ENCODE measurements at places on chromosomes 7 and 10.

DNA sequence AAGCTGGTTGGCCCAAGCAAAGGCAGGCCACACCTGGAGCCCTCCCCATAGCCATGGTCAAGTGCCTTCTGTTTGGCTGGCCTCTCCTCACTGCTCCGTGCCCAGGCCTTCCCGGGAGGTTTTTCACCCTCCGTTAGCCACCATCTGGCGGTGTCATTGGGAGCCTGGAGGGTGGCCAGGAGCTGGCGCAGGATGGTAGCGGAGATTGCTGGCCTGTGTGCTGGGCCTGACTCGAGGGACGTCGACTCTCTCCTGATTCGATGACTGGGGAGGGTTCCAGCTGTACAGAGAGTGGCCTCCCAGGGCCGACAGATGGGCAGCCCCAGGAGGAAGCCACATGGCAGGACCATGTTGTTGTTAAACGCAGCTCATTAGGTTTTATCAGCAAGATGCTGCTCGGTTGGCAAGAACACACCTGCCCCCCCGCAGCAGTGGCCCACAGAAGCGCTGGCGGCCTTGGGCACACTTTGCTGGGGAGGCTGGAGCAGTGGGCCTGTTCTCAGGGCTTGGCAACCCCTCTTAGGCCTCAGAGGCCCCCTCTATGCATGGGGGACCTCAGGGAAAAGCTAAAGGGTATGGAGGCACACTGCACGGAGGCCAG lies 64.0 kb upstream of the CACUL1 start:
- DNase-seq, result no peak

DNA sequence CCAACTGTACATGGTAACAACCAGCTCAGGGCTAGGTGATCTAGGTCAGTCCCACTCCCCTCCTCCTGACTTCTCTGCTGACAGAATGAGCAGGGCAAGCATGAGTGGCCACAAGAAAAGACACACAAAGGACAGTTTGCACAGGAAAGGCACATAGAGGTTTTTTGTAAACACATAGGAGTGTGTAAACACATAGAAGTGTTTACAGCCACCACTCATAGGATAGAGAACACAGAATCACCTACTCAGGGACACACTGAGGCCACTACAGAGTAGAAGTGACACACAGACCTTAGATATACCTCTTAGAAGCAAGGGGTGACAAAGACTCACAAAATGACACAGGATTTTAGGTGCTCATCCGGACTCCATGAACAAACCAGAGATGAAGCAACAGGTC lies 19.0 kb downstream of the NUDCD3 start:
- DNase-seq, result no peak

GRCh38 chr7:49660976-49661375 lies 112.5 kb upstream of the VWC2 start:
- DNase-seq, result no peak

- DNase-seq, result no peak
Observed at GRCh38 chr10:131099028-131099726, 212.3 kb downstream of the TCERG1L start.

DNA sequence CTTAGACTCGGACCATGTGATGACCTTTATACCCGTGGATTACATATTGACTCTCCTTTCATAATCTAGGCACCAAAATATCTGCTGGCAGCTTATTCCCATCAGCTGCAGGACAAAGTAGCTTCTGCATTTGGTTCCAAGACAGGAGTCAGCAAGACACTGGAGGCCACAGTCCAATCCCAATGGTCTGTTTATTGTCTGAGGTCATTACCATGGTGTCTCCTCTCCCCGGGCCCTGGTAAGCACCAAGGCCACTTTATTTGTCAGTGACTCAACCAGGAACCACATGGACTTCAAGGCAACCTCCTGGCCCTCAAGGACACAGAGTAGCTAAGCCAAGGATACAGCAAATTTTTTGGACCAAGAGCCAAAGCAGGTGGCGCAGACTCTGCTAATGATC lies 36.1 kb downstream of the KCNMA1 start:
- no peak for DNase-seq

GRCh38 chr7:32583791-32584190 lies 88.5 kb downstream of the AVL9 start:
- no peak for DNase-seq

DNA sequence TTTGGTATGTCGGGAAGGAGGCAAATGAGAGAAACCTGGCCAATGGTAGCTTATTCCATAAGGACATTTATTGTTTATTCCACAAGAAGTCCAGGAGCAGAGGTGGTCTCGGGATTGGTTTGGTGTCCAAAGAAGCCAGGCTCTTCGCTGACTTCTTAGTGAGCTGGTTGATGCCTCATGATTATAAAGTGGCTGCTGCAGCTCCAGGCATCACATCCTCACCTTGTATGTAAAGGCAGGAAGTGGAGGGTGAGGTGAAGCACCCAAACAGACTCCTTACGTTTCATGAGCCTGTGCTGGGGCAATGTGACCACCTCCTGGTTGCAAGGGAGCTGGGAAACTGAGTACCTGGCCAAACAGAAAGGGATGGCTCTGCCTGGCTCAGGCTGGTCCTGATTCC lies 92.4 kb downstream of the MYL10 start:
- DNase-seq, result no peak

DNA sequence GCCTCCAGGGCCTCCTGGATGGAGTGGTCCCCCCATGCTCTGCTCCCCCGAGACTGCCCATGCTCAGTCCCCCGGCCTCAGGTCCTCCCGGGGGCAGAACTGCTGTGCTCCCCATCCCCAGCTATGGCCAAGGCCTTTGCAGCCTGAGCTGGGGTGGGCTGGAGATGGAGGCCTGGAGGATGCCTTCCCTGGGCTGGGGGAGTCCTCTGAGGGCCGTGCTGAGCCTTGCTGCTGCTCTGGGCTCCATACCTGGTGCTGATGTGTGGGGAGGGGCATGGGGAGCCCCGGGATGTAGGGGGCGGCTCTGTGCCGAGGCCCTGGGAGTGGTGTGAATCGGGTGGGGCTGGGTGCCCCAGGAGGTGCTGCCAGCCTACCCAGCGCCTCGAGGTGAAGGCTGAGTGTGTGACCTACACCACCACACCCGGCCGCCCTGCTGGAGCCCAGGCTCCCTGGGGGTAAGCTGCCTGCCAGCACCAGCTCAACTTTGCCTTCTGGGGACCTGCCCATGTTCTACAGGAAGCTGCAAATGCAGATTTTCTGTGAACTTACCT lies 109.5 kb downstream of the UNCX start:
- DNase-seq, result no peak

DNA sequence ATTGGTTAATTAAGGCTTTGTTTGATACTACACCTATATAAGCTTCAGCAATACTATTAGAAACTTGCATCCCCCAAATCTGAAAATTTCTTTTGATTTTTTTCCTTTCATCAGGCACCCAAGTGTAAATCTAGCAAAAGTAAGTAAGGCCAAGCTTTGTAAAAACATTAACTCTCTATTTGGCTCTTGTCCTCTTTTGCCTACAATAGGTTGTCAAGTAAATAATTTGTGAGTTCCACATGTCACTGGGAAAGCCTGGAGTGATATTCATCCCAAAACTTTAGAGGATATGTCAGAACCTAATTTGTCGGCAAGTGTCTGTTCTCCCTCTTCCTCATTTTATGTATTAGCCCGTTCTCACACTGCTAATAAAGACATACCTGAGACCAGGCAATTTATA lies 492.4 kb downstream of the IPMK start:
- DNase-seq, result no peak

- DNase-seq, result no peak
Observed at GRCh38 chr10:35391153-35391953, 55.0 kb downstream of the CCNY start.

DNA sequence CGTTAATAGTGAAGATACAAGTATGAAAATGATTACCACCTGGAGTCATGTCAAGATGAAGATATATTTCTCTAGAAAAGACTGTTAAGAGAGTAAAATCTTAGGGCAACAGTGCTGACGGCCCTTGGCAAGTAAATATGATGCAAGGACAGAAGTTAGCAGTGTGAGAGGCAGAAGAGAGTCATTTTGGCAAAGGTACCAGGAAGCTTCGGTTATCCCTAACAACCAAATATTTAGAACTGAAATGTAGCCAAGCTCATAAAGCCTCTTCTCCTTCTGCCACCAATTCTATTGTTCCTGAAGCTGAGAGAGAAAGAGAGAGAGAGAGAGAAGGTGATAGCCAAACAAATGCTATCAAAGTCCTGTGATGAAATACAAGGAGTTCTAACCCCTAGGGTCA lies 109.6 kb downstream of the MACC1 start:
- no peak for DNase-seq

- no peak for DNase-seq
Observed at GRCh38 chr7:13307040-13307439, 619.6 kb downstream of the ARL4A start.

DNA sequence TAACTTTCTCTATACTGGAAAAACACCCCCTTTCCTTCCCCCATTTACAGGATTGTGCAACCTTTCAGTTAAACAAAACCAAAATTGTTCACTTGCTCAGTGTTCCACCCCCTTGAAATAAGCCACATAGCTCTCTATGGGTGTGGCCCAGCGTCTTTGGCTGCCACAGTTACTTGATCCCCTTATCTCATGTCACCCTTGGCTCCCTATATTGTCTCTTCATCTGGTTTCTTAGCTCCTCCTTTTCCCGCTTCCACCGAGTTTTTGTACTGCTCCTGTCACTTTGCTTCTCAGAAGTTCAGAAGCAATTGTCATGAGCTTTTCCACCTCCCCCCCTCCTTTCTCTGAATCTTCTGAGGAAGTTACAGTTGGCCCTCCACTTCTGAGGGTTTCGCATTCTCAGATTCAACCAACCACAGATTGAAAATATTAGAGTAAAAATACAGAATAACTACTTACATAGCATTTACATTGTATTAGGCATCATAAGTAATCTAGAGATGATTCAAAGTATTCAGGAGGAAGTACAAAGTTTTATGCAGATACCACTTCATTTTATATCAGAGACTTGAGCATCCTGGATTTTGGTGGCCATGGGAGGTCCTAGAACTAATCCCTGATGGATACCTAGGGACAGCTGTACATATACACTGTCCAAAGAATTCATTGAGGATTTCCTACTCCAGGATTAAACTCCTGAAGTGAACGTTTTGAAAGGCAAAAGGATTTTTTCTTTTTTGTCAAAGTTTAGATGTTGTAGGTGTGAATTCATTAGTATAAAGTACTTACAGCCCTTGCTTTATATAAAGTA lies 60.4 kb downstream of the ADD3 start:
- no peak for DNase-seq

GRCh38 chr7:106812027-106812643 lies 52.9 kb upstream of the PIK3CG start:
- no peak for DNase-seq

DNA sequence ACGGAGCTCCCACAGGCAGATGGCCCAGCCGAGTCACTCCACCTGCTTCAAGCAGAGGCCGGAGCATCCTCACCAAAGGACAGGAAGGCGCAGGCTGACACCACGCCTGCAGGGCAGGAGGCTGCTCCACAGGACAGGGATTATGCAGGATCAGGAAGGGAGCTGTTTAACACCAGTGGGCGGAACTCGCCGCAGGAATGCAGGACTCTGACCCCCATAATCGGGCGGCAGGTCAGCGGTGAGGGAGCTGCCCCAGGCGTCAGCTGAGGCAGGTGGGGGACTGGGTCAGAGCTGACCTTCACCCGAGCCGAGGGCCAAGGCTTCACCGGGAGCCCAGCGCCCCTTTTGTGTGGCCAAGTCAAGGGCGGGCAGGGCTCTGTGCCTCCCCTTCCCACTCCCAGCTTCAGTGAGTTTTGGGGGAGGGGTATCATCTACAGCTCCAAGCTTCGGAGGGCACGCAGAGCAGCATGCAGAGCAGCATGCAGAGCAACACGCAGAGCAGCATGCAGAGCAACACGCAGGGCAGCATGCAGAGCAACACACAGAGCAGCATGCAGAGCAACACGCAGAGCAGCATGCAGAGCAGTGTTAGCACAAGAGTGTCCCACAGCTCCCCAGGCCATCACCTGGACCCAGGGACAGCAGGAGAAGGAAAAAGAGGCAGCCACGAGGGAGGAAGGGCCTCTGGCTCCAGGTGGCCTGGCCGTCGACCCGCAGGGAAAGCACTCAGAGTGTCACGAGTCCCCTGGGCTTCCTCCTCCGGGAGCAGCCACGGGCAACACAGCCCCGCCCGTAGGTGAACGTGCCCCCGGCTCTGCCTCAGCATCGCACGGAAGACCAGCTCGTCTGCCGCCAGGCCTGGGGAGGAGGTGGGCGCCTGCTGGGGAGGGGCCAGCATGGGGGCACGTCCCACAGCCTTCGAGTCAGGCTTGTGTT lies 151.7 kb upstream of the PPP2R2D start:
- no peak for DNase-seq

DNA sequence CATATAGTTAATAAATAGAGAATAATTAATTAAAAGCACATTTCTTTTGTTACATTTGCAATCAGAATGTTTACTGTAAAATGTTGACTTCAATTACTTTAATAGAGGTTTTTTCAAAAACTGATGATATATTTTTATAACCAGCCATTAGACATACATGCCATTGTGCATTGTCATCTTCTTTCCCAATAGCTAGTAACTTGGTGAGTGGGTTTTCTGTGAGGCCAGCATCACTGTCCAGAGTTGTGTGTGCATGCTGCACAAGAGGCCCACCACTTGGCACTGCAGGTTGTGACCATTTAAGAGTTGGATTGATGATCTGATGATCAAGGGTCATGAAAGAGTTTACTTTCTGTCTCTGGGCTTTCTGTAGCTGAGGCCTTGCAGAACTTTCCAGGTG lies 46.5 kb downstream of the TFEC start:
- DNase-seq, result no peak

DNA sequence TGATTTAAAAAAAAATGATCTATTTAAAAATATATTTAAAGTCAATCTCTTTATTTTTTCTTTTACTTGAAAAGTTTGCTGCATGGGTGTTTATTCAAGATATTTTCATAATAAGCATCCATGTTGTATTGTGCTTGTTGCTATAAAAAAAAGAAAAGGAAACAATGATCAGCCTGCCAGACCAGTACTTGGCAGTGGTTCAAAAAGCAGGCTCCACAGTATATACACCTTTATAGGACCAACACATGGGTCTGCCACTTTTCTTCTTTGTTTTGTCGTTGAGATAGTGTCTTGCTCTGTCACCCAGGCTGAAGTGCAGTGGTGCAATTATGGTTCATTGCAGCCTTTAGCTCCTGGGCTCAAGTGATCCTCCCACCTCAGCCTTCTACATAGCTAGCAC lies 228.0 kb downstream of the TWIST1 start:
- no peak for DNase-seq

DNA sequence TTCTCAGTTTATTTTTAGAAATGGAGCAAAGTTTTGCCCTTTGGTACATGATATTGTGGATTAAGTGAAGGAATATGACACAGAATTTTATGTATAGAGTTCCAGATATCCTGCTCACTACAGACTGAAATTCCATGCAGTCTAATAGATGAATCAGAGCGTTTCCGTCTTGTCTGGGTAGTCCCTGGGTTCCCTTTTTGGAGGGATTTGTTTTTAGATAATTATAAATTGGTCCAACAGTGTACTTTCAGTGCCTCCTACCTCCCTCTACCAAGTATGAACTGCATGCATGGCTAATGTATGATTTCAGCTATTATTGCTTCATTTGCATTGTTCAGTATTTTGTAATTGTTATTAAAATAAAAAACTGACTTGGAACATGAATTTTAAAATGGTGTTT lies 74.4 kb downstream of the SEPTIN7 start:
- DNase-seq, result no peak

GRCh38 chr7:155788616-155789000 lies 23.7 kb downstream of the SHH start:
- DNase-seq, result no peak

Measured in activated T-helper 1 cell treated with anti-CD3 and anti-CD28 coated beads, Interleukin-2, amount 50 U/mL, for 16 hours (primary cell).